ENCODE measurements at places on chromosomes 13 and 19.

DNA sequence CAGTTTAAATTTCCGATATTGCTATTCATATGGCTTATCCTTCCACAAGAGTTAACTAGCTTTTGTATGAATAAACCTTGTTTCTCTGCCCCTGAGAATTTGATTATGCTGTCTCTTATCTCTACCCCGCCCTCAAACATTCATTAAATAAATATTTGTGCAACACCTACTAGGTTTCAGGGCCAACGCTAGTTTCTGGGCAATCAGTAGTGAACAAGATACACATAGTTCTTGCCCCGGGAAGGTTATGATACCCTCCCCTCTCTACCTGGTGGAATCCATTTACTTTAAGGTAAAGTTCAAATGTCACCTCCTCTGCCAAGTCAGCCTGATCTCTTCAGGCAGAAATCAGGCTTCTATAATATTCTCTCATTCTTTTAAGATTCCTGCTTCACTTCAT is 16.6 kb upstream of the USP12 start:
- DNase-seq = no peak

- DNase-seq = no peak
Measured at GRCh38 chr13:37997641-37998040, 128.1 kb upstream of the TRPC4 start.

GRCh38 chr19:14472202-14472938 is 2.8 kb downstream of the PTGER1 start:
- DNase-seq = no peak

GRCh38 chr13:39232401-39232980 is 194.2 kb downstream of the NHLRC3 start:
- no peak for DNase-seq

GRCh38 chr13:97339019-97339987 is 94.7 kb upstream of the RAP2A start:
- DNase-seq = no peak

DNA sequence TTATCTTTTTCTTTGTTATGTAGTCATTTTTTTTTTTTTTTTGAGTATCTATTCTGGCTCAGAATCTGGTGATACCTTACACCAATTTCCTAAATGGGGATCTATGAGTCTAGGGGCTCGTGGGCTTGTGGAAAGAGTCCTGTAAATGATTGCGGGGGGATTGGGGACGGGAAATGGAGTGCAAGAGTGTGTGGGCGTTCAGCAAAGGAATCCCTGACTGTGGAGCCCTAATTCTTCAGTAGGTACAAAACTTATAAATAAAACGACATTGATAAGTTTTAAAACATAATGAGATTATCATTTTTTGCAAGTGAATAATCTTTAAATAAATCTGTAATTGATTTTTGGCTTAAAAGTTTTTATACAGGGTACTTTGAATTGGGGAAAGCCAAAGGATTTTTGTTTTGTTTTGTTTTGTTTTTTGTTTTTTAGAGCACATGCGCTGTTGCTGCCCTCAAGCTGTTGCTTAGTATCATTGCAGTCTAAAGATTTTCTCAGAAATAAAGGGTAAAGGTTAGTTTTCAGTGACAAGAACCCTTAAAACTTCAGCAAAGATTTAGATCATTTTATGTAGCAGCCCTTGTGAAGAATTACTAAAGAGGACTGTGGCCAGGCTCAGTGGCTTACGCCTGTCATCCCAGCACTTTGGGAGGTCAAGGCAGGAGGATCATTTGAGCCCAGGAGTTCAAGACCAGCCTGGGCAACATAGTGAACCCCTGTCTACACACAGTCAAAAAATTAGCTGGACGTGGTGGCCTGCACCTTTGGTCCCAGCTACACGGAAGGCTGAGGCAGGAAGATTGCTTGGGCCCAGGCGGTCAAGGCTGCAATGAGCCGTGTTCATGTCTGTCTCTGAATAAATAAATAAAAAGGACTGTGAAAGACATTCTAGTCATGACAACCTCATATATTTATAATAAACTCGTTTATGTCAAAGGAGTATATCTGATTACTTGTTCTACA is 1.7 kb downstream of the ERCC5 start:
- DNase-seq = no peak

DNA sequence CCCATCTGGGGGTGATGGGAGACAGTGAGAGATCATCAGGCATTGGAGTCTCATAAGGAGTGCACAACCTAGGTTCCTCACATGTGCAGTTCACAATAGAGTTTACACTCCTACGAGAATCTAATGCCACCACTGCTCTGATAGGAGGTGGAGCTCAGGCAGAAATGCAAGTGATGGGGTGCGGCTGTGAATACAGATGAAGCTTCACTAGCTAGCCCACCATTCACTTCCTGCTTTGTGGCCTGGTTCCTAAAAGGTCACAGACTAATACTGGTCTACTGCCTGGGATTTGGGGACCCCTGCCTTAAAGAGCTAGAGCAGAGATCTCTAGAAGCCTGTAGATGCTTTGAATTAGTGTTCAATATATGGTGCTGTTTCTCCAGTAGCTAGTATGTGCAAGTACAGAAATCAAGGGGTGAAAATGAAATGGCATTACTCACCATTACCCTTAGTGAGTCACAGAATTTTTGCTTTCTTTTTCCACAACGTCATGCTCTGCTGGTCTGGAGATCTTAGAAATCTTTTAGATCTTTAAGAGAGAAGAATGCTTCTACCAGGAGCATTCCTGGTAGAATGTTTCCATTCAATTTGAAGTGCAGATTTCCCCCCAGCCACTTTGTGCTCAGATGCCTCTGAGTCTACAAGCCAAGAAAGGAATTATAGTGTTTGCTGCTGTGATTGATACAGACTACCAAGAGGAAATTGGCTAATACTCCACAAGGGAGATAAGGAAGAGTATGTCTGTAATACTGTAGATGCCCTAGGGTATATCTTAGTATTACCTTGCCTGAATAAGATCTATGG is 2301.2 kb downstream of the PCDH9 start:
- DNase-seq = no peak

DNA sequence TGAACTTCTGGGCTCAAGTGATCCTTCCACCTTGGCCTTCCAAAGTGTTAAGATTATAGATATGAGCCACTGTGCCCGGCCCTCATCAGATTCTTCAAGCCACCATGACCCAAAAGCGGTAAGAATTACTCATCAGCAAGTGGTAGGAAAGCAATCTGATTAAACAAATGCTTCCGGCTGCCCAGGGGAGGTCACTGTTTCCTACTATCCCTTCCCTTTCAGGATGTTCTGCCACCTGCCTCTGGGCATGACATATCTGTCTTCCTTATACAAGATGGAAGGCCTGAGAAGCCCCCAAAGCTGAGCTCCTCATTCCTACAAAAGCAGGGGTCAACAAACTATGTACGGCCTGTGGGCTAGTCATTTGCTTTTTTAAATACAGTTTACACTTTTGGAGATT is 7.0 kb downstream of the ABHD8 start:
- no peak for DNase-seq

DNA sequence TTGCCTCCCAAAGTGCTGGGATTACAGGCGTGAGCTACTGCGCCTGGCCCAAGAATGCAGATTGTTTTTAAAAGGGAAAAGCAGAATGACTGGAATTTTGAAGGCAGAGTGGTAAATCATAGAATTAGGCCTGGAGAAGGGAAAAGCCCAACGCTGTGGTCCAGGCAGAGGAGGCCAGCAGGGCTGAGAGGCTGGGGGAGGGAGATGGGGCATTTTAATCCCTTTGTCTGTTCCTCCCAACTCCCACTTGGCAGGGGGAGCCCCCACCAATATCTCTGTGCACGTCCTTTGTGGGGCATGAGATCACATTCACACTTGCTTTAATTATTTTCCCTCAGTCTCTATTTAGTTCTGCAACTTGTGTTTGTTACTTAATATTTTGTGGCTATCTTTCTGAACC is 54.4 kb upstream of the RANBP3 start:
- DNase-seq = no peak

- DNase-seq = no peak
Measured at GRCh38 chr13:100363285-100363711, 225.3 kb downstream of the GGACT start.

- DNase-seq = no peak
Measured at GRCh38 chr13:49560270-49561061, 24.9 kb downstream of the RCBTB1 start.

DNA sequence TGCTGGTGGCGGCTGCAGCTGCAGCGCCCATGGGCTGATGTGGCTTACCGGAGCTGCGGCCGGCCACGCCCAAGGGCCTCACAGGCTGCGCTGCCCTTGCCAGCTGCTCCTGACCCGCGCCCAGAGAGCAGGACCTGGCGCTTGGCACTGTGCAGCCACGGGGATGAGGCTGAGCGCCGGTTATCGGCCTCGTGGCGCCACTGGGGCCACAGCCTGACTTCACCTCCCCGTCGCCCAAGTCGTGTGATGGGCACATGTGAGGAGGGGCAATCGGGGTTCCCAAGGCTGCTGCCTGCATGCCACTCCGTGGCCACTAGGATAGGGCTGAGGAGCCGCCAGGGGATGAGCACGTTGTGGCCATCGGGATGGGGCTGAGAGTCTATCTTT is 77.2 kb upstream of the PABPC3 start:
- DNase-seq = no peak

DNA sequence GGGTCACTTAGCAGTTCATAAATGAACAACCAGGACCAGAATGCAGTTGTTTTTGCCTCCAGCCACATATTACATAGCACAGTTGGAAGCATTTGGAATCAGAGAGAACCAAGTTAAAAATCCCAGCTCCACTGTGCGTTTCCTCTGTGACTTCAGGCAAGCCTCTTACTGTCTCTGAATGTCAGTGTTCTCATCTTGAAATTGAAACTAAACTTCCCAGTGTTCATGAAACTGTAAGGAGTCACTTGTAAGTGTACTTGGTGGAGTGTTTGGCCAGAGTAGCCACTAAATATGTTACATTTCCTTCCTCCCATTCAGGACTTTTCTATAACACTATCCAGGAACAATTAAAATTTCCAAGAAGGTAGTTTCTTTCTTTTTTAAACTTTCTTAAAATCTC is 276.8 kb downstream of the KCNRG start:
- DNase-seq = no peak

DNA sequence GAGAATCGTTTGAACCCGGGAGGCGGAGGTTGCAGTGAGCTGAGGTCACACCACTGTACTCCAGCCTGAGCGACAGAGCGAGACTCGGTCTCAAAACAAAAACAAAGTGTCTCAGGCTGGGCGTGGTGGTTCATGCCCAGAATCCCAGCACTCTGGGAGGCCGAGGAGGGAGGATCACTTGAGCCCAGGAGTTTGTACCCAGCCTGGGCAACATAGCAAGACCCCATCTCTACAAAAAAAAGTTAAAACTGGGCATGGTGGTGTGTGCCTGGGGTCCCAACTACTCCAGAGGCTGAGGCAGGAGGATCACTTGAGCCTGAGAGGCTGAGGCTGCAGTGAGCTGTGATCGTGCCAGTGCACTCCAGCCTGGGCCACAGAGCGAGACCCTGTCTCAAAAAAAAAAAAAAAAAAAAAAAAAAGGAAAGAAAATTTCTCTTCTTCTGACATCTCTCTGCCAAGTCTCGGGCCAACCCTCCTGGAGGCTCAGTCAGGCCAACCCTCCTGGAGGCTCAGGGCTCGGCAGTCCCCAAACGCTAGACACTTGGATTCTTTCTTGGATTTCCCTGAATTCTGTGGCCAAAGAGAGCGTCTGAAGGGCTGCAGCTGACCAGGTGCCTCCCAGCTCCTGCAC is 26.3 kb downstream of the ARID3A start:
- no peak for DNase-seq

GRCh38 chr19:9128171-9128570 is 1.4 kb upstream of the OR7G3 start:
- no peak for DNase-seq

DNA sequence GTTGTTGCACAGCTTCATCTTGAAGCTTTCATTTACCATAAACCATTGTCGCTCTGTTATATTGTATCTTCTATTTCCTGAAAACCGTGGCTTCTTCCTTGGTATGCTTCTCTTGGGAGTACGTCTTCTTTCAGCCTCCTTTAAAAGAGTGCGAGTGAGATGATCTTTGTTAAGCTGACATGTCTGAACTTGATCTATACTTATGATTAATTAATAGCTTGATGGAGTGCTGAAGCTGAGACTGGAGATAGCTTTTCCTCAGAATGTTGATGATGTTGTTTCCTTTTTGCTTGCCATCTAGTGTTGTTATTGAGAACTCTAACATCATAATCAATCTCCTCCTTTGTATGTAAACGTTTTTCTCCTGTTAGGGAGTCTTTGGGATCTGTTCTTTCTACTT is 529.3 kb upstream of the SPRY2 start:
- DNase-seq = no peak

DNA sequence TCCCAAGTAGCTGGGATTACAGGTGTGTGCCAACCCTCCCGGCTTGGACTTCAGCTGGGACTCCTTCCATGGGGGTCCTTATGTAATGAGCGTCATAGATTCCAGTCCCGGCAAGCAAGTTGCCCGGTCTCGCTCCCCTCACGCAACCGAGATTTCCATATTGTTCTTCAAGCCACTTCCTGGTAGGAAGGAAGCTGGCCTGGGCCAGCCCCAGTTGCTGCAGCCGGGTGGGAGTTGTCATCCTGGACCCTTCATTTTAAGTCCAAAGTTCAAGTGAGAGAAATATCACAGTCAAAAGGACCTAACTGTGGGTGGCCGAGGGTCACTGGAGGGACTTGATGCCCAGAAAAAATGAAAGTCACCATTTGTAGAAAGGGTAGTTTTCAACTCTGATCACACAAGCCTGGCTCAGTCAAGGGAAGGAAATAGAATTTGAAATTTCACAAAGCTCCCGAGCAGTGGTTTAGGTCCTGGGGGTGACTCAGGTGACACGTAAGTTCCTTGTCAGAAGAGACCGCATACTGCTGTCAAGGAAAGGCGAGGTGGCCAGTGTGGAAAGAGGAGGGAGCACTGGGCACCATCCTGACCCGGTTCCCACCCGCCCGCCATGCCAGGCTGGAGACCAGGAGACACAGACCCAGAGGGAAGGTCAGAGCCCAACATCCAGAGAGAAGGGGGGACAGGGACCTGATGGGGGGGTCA is 5.3 kb downstream of the FGF21 start:
- no peak for DNase-seq
